ENCODE measurements at places on chromosomes 6 and 20.

DNA sequence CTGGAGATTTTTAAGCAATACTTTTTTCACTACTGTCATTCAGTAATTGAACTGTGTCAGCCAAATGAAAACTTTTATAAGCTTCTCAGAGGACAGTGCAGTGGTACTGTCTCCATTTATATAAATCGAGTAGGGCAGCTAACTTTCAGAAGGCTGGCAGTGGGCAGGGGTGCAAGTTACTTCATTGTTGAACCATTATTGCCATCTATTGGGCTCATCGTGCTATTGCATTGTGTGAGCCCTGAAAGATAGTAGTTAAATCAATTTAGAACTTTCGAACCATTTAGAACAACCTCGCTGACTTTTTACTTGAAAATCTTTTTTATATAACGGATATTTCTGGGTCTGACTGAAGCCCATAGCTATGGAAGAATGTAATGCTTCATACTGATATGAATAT is 347.8 kb upstream of the PLCB4 start:
- DNase-seq, result peak; percentile 46

GRCh38 chr6:137848672-137849071 is 18.4 kb upstream of the TNFAIP3 start:
- no peak for DNase-seq

GRCh38 chr6:139124887-139125672 is 9.8 kb upstream of the HECA start:
- DNase-seq, result peak; percentile 86

GRCh38 chr6:158703111-158703836 is 53.4 kb downstream of the SYTL3 start:
- no peak for DNase-seq

DNA sequence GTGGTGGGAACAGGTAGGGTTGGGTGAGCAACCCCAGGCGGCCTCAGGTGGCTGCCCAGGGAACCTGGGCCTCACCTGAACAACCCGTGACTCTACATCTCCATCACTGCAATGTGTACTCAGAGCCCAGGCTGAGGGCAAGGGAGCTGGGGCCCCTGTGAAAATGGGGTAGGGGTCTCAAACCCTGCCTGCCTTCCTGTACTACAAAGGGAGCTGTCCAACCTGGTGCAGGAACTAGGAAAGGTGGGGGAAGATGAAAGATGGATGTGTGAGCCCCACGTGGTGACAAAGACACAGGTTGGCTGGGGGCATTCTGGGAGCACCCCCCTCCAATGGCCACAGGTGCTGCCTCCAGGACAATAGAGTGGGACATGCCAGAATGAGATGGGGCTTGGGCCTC is 62.1 kb upstream of the SLC2A12 start:
- no peak for DNase-seq

DNA sequence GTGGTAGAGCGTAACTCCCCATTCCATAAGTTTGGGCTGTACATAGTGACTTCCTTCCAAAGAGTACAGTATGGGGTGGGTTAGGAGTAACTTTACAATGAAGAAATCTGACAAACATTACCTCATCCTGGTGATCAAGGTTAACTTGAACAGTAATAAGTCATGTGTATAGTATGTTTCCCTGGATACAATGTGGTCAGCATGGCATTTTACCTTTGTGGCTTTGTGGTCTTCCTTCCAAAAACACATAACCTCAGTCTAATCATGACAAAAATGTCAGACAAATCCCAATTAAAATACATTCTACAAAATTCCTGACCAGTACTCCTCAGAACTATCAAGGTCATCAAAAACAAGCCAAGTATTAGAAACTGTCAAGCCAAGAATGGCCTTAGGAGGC is 225.1 kb downstream of the UBE3D start:
- no peak for DNase-seq

DNA sequence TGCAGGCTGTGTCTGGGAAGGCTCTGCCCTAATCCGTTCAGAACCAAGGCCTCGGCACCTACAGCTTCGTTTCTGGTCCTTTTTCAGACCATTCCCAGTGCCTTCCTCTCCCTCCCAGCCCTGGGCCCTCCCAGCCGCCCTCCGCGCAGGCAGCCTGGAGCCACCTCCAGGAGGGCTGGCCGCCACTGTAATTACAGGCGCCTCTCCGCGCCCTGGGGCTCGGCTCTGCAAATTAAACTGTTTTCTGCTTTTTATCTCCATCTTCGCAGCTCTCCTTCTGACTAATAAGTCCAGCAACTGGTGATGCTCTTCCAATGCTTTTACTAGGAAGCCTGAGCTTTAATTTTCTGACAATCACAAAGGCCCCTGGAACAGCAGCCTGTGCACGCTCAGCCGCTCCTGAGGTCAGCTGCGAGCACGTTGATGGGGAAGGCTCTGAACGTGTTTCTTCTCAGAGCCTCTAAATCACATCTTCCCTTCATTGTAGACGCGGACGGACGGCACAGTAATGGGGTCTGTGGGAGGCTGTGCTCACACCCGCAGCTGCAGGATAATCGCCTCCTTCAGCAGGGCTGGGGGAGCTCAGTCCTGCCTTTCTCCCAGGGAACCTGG is 194.6 kb downstream of the DLL1 start:
- peak; percentile 10 for DNase-seq

Data from CD4-positive, alpha-beta T cell treated with Interleukin-4 for 1 hour (primary cell).